ENCODE measurements at places on chromosomes 1 and 21. TPM values are rescaled to one million over a fixed set of nuclear protein-coding genes. Genes with fewer than 3 reads are reported as not detected.

Gene HPDL
- total RNA-seq: 0.56 TPM

Gene MYOC
- 0.28 TPM for total RNA-seq

Gene CELA2A
- 0.28 TPM for total RNA-seq

Gene AXDND1
- total RNA-seq: 1.1 TPM

Gene TRIM58
- total RNA-seq: 3.1 TPM

Gene LCE6A
- total RNA-seq: not detected

Gene KCNH1
- 0.19 TPM for total RNA-seq

Gene PHGDH
- total RNA-seq: 43.4 TPM

Gene PTGS2
- total RNA-seq: 38.2 TPM

Gene VCAM1
- total RNA-seq: 5.4 TPM

Data from regular cardiac myocyte (primary cell).